ENCODE measurements at places on chromosomes 11 and 22.

GRCh38 chr22:48953830-48954229 is 873.8 kb downstream of the BRD1 start:
- DNase-seq = no peak

DNA sequence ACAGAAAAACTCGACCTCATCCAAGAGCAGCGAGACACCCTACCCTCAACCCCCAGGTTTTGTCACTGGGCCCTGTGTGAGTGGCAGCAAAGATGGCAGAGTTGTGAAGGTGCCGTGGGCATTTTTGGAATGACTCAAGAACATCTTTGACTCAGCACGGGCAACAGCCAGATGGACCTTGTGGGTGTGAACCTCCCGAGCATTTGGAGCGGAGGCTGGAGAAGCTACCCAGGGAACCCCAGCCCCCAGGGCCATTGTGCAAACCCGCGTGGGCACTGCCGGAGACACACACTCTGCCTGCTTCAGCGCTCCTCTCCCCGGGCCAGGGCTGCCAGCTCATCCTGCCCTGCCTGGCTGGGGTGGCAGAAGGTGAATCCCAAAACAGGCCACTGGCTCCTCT is 66.1 kb downstream of the PANX1 start:
- DNase-seq = no peak

DNA sequence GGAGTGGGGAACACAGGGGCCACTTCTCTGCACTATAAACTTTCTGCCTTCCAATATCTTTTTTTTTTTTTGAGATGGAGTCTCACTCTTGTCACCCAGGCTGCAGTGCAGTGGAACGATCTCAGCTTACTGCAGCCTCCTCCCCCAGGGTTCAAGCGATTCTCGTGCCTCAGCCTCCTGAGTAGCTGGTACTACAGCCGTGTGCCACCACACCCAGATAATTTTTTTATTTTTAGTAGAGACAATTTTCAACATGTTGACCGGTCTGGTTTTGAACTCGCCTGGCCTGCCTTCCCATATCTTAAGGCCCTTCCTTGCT is 1.7 kb downstream of the SLC3A2 start:
- DNase-seq = no peak

GRCh38 chr11:25200925-25201324 is 704.1 kb downstream of the LUZP2 start:
- no peak for DNase-seq

- DNase-seq = no peak
These were observed 6.1 kb downstream of the ARHGAP8 start for GRCh38 chr22:44758344-44758973.

GRCh38 chr11:2775626-2776350 is 76.0 kb upstream of the KCNQ1OT1 start:
- no peak for DNase-seq

DNA sequence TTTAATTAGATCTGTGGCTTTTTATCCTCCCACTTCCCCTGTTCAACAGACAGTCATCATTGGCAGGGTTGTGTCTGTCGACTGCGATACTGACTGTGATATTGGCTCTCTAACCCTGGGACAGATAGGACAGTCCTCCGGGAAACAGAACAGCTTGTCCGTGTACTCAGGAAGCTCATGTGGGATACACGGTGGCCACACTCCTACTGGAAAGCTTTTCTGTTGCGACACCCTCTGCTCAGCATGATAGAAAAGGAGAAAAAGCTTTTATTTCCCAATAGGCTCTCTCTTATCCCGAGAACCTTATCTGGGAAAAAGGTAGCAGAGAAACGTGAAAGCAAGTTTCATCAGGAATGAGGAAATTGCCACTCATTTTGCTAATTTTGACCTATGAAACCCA is 60.4 kb upstream of the HSPA8 start:
- DNase-seq = no peak

- DNase-seq = no peak
These were observed 119.6 kb downstream of the NAV2 start for GRCh38 chr11:19832086-19832750.

DNA sequence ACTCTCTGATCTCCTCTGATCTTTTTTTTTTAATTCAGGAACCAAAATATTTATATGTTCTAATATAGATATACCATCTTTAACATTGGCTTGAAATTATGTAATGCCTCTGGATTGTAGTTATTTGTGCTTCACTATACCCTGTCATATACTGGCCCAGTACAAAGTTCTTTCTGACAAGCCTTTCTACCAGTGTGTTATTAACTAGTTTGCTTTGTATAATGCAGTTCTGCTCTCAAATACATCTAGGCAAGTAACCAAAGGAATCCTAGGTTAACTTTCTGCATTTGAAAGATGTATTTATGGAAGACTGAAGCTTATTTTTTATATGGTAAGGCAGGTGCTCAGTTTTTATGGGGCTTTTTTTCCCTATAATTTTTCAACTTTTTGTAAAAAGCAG is 36.1 kb downstream of the ARHGEF12 start:
- DNase-seq = no peak

DNA sequence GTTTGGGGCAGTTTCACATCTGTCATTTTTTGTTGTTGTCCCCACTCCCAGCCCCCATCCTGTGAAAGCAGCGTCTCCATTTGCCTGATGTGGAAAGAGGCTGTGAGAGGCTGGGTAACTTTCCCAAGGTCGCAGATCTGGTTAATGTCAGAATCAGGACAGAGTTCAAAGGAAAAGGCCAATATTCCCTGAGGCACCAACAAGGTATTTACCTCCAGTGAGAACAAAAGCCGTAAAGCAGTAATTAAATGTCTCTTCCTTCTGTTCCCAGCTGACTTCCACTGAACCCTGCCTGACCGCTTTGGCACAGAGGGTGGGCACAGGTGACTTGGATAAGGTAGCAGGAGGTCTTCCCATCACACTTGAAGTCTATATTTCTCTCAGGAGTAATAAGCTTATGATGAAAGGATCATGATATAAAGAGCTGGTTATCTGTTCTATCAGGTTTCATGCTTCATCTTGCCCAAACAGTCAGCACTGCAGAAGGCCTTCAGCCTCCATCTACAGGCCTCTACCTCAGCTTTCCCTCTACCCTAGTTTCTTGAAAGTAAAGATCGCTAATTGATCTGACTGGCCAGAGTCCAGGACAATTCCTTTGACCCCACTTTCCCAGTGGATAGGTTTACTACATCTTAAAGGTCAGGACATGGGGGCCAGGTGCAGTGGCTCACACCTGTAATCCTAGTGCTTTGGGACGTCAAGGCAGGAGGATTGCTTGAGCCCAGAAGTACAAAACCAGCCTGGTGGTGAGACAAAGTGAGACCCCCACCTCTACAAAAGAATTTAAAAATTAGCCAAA is 9.4 kb downstream of the C11orf91 start:
- DNase-seq = no peak

DNA sequence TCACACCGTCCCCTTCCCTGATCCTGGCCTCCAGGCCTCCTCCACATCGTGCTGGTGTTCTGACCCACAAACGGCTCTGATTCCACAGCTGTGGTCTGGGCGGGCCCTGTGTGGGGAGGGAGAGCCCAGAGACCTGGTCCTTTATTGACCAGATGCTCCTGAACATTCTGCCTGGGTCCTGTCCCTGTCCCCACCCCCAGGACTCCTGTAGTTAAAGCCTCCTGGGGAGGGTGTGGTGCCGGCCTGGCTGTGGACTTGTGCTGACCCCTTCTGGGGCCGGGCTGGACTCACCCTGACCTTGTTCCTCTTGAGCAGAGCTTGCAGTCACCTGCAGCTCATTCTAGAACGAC is 128.7 kb downstream of the CTTN start:
- no peak for DNase-seq

DNA sequence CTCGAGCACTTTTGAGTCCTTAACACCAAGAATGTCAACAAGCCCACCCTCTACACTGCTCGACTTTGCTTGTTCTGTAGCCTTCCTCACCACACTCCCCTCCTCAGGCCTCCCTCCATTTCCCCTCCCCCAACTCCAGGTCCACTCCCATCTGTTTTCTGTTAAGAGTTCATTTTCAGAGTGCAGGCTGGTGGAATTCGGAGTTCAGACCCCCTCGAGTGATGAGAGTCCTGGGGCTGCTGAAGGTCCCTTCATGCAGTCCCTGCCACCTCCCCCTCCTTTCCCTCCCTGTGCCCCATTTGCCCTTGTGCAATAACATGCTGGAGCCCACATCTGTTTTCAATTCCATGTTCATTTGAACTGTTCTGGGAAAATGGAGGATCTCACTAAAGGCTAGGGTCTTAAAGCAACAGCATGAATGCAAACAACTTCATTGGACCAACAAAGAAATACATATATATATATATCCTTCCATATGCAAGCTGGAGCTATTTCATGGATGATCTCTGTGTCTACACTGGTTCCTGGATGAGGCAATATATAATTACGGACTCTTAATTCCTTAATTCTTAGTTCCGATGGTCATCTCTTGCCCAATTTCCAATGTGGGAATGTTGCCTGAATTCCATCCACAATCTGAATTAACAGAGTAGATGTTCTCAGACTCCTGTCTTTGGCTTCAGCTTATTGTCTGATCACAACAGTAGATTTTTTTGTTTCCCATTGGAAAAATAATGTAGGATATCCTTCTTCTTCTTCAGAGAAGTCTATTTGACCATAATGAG is 340.4 kb downstream of the ETS1 start:
- no peak for DNase-seq

GRCh38 chr22:26463101-26463661 is 20.4 kb downstream of the HPS4 start:
- DNase-seq = peak; percentile 20

GRCh38 chr11:114317787-114318137 is 21.6 kb downstream of the NNMT start:
- no peak for DNase-seq

DNA sequence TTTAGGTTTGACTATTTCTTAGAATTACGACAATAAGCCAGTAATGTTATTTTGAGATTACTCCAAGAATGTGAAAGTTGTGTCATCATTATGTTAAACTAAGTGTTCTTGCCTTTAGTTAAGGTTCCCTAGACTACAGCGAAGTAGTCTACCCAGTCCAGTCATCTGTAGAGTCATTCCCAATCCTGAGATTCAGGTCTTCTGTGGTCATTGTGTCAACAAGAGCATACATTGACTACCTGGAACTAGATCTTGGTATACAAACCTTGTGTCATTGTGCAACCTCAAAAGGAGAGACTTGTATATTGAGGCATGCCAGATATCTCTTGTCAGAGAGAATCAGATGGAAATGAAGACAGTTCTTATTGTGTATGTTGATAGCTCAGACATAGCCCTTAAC is 115.9 kb downstream of the ATM start:
- no peak for DNase-seq
